Hypothalamus (tissue), 51 donors: ENCODE measurements at places on chromosomes 16 and 17.

DNA sequence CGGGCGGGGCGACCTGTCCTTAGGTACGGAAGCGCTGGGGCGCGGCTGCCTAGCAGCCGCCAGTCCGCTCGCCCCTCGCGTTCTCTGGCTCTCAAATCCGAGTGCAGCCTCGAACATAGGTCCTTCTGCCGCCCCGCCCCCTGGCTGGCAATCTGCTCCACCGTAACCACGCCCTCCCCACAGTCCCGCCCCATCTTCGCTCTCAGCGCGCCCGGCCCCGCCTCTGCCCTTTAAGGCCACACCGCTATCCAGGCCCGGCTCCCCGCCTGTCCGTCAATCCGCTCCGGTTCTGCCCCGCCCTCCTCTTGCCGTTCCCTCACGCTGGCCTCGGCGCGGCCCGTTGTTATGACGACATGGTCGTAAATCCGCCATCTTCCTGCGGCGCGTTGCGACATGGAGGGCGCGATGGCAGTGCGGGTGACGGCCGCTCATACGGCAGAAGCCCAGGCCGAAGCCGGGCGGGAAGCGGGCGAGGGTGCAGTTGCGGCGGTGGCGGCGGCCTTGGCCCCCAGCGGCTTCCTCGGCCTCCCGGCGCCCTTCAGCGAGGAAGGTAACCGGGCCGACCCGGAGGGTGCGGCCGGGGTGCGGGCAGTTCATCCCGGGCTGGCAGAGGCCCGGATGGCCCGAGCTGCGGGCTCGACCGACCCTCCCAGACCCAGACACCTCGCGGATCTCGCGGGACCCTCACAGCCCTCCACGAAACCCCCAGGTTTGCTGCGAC is at the start of gene E4F1:
Gene E4F1, plus strand, starts transcription at position 371 of the 721 bp plus-strand sequence. Its CDS starts 23 bp downstream, at position 394.
- peak; percentile 97 for DNase-seq

DNA sequence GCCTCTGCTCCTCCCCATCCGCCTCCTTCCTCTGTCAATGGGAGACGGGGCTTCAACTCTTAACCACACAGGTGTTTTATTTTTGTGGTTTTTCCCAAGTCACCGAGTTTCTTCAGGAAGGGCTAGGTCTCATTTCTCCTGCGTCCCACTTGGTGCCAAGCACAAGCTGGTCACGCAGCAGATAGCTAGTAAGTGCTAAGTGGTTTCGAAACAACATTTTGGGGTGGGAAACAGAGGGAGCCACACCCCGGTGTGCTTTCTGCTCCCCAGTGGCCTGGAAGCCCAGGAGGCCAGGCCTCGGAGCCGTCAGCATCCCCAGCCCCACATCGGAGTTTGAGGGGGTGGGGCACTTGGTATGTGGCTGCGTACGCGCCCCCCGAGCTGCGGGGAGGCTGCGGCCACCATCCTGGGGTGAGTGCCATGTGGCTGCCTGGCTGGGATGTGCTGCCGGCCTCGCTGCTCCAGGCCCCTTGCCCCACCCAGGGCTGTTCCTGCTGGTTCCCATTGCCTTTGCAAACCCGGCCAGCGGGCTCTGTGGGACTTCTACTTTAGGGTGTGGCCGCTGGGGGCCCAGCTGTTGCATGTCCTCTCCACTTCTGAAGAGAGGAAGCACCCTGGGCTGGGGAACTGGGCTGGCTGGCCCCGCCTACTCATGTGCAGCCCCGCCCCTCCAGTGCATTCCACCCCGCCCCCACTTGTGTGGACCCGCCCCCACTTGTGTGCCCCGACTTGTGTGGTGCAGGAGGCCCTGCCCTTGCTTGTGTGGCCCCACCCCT is 55.6 kb downstream of the BAIAP2 start:
- no peak for DNase-seq

GRCh38 chr17:29148257-29148789 is 31.9 kb downstream of the MYO18A start:
- no peak for DNase-seq

- DNase-seq, result no peak
These were observed 46.4 kb upstream of the KLHDC4 start for GRCh38 chr16:87812200-87812656.

- DNase-seq, result no peak
These were observed 296.6 kb downstream of the MAF start for GRCh38 chr16:79303959-79304387.

DNA sequence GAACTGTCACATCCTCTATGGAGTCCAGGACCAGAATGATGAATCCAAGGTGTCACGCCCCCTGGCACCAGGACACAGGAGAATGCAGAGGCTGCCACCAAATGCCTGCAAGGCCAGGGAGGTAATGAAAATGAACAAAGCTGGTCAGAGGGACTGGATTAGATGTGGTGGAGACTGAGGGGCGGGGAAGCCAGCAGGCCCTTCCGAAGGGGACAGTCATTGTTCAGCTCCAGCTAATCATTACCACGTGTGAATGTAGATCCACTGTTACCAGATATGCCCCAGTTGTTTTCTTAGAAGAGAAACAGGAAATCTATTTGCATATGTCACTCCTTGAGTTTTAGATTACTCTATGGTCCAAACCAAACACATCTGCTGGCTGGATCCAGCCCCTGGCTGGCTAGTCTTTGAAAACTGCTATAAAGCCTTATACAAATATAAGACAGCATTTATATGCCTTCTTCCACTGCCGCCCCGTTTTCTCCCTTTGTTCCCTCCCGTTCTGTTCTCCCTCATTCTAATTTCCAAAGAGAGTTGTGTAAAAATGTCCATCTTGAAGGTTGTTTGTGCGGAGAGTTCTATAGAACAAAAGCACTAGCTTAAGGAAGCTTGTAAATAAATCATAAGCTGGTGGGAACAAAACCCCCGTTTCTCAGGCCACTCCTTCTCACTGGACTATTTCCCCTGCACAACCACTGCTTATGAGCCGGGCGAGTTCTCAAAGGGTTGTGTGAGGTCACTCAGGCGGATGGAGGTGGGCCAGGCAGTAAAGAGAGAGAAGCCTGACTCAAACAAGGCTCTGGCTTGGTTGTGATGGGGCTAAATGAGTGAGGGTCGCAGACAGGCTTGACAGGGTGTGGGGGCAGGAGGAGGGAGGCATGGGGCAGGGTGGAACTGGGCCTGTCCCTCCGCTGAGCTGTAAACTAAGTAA is 14.2 kb downstream of the CRYM start:
- no peak for DNase-seq

- no peak for DNase-seq
These were observed 11.3 kb downstream of the YPEL2 start for GRCh38 chr17:59342681-59343131.

- DNase-seq, result no peak
These were observed 8.2 kb upstream of the BRD7 start for GRCh38 chr16:50377001-50377400.

GRCh38 chr16:80743273-80743672 is 61.1 kb downstream of the CDYL2 start:
- DNase-seq, result no peak

DNA sequence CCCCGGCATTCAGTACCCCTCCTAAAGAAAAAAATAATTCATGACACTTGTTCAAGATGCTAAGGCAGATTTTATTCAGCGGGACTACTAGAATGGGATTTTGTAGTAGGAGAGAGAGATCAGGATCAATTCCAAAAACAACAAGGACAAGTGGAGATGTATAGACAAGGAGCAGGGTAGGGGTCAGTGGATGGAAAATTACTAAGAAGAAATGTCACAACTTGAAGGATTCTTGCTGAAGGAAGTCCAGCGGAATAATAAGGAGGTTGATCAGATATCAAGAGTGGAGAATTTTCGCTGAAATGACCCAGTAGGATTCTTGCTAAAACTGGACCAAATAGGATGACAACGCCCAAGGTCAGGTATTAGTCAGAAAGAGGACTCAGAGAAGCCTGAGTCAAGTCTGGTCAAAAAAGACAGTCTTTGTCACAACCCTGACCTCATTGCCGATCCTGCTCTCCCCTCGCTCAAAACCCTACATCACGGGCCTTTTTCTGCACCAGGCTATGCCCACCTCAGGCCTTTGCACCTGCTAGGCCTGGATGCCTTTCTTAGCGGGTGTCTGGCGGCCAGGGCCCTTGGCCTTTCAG is 36.9 kb downstream of the MMD start:
- DNase-seq, result no peak
